Osteocyte (in vitro differentiated cells): ENCODE measurements at places on chromosomes 4 and X. TPM values are rescaled to one million over a fixed set of nuclear protein-coding genes. Genes with fewer than 3 reads are reported as not detected.

The ZFP42 gene
- total RNA-seq, result not detected in 2 replicates

The P2RY10 gene
- not detected in 2 replicates for total RNA-seq

The CPE gene
- 190 and 195 TPM in 2 replicates for total RNA-seq

The COX7B2 gene
- total RNA-seq, result not detected in 2 replicates

The G6PD gene
- 103 and 108 TPM in 2 replicates for total RNA-seq

The CLDN34 gene
- 0.59 TPM in 1 of 2 replicates, not detected in the other for total RNA-seq

The CTAG1A gene
- not detected in 2 replicates for total RNA-seq

The UPF3B gene
- 8.3 and 12.4 TPM in 2 replicates for total RNA-seq

The PCDH10 gene
- total RNA-seq, result 11.0 and 14.6 TPM in 2 replicates

DNA sequence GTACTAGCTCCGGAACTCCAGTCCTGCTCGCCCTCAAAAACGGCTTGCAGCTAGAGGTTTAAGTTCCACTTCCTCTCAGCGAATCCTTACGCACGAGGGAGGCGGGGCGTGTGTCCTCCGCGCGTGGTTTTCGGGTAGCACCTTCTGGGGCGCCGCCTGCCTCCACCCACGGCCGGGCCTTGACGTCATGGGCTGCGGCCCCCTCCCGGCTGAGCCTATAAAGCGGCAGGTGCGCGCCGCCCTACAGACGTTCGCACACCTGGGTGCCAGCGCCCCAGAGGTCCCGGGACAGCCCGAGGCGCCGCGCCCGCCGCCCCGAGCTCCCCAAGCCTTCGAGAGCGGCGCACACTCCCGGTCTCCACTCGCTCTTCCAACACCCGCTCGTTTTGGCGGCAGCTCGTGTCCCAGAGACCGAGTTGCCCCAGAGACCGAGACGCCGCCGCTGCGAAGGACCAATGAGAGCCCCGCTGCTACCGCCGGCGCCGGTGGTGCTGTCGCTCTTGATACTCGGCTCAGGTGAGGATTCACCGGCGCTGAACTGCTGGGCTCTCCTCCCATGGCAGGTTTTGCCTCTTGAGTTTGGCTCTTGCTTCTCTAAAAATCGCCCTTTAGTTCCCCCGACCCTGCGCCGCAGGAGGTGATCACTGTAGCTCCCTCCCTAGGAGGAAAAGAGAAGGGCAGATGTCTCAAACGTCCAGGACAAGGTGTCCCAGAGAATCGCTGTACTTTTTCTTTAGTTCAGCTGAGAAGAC lies at the start of gene AREG:
TSS of gene AREG (plus strand) at position 246 of the 752 bp plus-strand sequence. CDS start at position 456, 210 bp downstream.
- no peaks in the 10 kb centered on the region for H3K36me3 ChIP-seq
- no peaks in the 10 kb centered on the region for H3K27me3 ChIP-seq
- H3K27ac ChIP-seq, result peak within 1 kb of the TSS; percentile 70
- peak within 1 kb of the TSS; percentile 83 for H3K4me3 ChIP-seq
- DNase-seq, result peak; percentile 85

- no peaks in the 10 kb centered on the region for H3K27me3 ChIP-seq
- no peak overlapping the region for H3K27ac ChIP-seq
- H3K36me3 ChIP-seq, result no peaks in the 10 kb centered on the region
- peak overlapping the region; percentile 95 for H3K4me3 ChIP-seq
- no peak for DNase-seq
- peaks cover 37% of the 10 kb centered on the region for H3K4me1 ChIP-seq
These were observed 213 bp downstream of the NFKB1 start for GRCh38 chr4:102501447-102501696.

- peaks cover 10% of the 10 kb centered on the region for H3K4me1 ChIP-seq
- H3K4me3 ChIP-seq, result no peak overlapping the region
- H3K27me3 ChIP-seq, result peaks cover 52% of the 10 kb centered on the region
- no peak for DNase-seq
These were observed 81.2 kb downstream of the DCK start for GRCh38 chr4:71074452-71075299.

DNA sequence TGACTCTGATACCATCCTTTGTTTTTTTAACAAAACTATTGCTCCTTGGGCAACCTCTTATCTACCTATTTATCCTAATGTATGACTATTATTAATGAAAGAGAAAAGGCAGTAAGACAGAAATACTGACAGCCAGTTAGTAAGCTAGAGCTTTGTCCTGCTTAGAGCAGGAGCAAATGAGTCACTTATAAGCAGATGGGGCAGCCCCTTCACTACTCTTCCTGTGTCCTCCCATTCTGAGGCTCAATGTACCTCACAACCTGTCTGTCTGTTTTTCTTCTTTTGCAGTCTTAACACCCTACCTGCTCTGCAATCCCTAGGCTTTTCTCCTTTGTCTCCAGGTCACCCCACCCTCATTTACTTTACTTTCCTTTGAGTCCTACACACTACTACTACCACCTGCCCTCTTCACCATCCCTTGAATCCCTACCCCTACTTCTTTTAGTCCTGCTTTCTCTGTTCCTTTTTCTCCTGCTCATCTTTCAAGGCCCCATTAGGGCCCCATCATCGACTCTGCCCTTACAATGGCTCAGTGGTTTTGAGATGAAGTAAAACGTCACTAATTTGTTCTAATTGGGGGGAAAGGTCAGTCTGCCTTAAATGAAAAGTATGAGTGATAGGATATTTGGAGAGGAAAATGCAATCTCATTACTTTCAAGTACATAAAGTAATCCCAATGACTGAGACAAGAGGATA lies 294.3 kb downstream of the GUCY2F start:
- peaks cover 31% of the 10 kb centered on the region for H3K27me3 ChIP-seq
- no peaks in the 10 kb centered on the region for H3K4me1 ChIP-seq
- H3K36me3 ChIP-seq, result no peaks in the 10 kb centered on the region
- no peak overlapping the region for H3K27ac ChIP-seq
- no peak overlapping the region for H3K4me3 ChIP-seq

DNA sequence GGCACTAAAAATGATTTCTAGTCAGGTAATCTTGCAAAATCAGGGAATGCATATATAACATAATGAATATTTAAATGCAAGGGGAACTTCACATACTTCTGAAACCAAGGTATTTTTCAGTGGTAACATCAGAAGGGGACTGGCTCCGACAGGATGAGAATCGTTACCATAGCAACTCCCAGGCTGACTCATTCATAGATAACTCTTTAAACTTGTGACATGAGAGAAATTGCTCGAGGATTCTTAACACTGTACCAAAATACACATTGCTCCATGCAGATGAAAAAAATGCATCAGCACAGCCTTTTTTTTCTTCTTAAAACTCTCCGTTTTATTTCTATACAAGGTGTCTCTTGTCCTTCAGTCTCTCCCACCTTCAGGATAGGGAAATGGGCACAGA lies 114.3 kb downstream of the GABRB1 start:
- no peaks in the 10 kb centered on the region for H3K36me3 ChIP-seq
- H3K27me3 ChIP-seq, result peaks cover 59% of the 10 kb centered on the region
- no peaks in the 10 kb centered on the region for H3K4me1 ChIP-seq
- DNase-seq, result no peak
- no peak overlapping the region for H3K4me3 ChIP-seq

GRCh38 chr4:37882665-37883296 lies 8.1 kb upstream of the TBC1D1 start:
- H3K27me3 ChIP-seq, result peaks cover 27% of the 10 kb centered on the region
- no peak for DNase-seq
- no peaks in the 10 kb centered on the region for H3K4me1 ChIP-seq
- H3K4me3 ChIP-seq, result no peak overlapping the region
- no peaks in the 10 kb centered on the region for H3K36me3 ChIP-seq

- no peak overlapping the region for H3K4me3 ChIP-seq
- H3K4me1 ChIP-seq, result peaks cover 11% of the 10 kb centered on the region
- H3K36me3 ChIP-seq, result no peaks in the 10 kb centered on the region
- no peaks in the 10 kb centered on the region for H3K27me3 ChIP-seq
These were observed 41.6 kb downstream of the BEX3 start for GRCh38 chrX:103417933-103418332.

GRCh38 chrX:64894454-64895038 lies 81.7 kb downstream of the ZC4H2 start:
- H3K36me3 ChIP-seq, result no peaks in the 10 kb centered on the region
- H3K4me3 ChIP-seq, result no peak overlapping the region
- no peak for DNase-seq
- H3K4me1 ChIP-seq, result no peaks in the 10 kb centered on the region

GRCh38 chr4:19999276-19999675 lies 252.4 kb upstream of the SLIT2 start:
- H3K36me3 ChIP-seq, result no peaks in the 10 kb centered on the region
- H3K27me3 ChIP-seq, result no peaks in the 10 kb centered on the region
- H3K4me3 ChIP-seq, result no peak overlapping the region
- peaks cover 1% of the 10 kb centered on the region for H3K4me1 ChIP-seq

DNA sequence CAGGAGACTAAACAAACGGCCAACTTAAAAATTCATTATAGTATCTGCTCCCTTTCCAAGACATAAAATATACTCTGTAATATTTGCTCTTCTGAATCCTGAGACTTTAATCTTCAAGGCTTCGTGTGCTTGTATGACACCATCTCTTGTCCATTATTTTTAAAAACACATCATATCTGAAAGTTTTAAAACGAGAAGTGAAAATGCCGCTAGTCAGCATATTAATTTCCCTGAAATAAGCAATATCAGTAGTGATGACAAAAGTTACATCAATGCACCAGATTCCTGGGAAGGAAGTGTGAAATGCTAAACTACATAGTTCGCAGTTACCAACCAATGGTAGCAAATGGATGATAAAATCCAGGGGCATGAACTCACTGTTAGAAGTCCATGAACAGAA lies 66.8 kb upstream of the EXOC1L start:
- H3K36me3 ChIP-seq, result no peaks in the 10 kb centered on the region
- no peak overlapping the region for H3K4me3 ChIP-seq
- DNase-seq, result no peak
- no peak overlapping the region for H3K27ac ChIP-seq
- peaks cover 5% of the 10 kb centered on the region for H3K4me1 ChIP-seq
- peaks cover 13% of the 10 kb centered on the region for H3K27me3 ChIP-seq

GRCh38 chr4:47615385-47615784 lies 130.3 kb downstream of the ATP10D start:
- H3K27ac ChIP-seq, result no peak overlapping the region
- H3K4me3 ChIP-seq, result no peak overlapping the region
- H3K4me1 ChIP-seq, result peaks cover 7% of the 10 kb centered on the region
- no peaks in the 10 kb centered on the region for H3K36me3 ChIP-seq

GRCh38 chr4:17812801-17813200 lies 2.0 kb downstream of the NCAPG start:
- peak overlapping the region; percentile 99 for H3K4me3 ChIP-seq
- H3K27me3 ChIP-seq, result no peaks in the 10 kb centered on the region
- peaks cover 47% of the 10 kb centered on the region for H3K4me1 ChIP-seq
- H3K36me3 ChIP-seq, result peaks cover 2% of the 10 kb centered on the region
- no peak for DNase-seq

DNA sequence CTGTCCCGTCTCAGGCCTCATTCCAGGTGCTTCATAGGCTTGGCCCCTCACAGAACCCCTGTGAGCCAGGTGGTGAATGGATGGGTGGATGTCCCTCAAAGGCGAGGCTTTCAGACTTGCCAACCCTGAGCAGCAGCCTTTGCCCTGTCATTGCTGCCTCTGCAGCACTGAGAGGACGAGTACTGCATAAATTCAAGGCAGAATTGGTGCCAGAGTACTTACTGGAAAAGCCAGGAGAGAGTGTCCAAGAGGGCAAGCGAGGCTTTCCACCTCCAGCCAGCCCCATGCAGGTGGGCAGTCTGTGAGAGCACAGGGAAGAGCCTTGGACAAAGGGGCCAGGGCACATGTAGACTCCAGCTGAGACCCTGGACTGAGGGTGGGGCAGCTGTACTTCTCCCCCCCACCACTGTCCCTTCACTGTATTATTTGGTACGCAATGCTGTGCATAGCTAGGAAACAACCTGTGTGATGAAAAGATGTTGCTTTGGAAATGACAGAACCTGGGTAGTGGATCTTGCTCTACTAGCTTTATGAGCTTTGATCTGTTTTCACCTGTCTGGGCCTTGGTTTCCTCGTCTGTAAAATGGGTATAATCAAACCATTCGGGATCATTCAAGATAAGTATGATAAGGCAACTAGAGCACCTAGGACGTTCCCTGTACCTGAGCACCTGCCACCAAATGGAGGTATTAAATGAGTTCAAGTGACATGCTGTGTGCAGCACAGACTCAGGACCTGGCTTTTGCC lies 224.9 kb upstream of the PSAPL1 start:
- no peaks in the 10 kb centered on the region for H3K36me3 ChIP-seq
- no peak overlapping the region for H3K27ac ChIP-seq
- no peak overlapping the region for H3K4me3 ChIP-seq
- H3K4me1 ChIP-seq, result no peaks in the 10 kb centered on the region
- no peak for DNase-seq
- peaks cover 14% of the 10 kb centered on the region for H3K27me3 ChIP-seq
